ENCODE measurements at places on chromosomes 2 and 18. TPM values are rescaled to one million over a fixed set of nuclear protein-coding genes. Genes with fewer than 3 reads are reported as not detected.
A peak's percentile ranks its signal among the peaks of the same experiment; 100 is the strongest.

- peak; percentile 73 for DNase-seq
- peaks cover 2% of the 10 kb centered on the region for H3K4me1 ChIP-seq
- H3K36me3 ChIP-seq: no peaks in the 10 kb centered on the region
- H3K27ac ChIP-seq: peak overlapping the region; percentile 0
- H3K4me3 ChIP-seq: no peak overlapping the region
Observed at GRCh38 chr2:144137705-144138428, 382.1 kb downstream of the ZEB2 start.

DNA sequence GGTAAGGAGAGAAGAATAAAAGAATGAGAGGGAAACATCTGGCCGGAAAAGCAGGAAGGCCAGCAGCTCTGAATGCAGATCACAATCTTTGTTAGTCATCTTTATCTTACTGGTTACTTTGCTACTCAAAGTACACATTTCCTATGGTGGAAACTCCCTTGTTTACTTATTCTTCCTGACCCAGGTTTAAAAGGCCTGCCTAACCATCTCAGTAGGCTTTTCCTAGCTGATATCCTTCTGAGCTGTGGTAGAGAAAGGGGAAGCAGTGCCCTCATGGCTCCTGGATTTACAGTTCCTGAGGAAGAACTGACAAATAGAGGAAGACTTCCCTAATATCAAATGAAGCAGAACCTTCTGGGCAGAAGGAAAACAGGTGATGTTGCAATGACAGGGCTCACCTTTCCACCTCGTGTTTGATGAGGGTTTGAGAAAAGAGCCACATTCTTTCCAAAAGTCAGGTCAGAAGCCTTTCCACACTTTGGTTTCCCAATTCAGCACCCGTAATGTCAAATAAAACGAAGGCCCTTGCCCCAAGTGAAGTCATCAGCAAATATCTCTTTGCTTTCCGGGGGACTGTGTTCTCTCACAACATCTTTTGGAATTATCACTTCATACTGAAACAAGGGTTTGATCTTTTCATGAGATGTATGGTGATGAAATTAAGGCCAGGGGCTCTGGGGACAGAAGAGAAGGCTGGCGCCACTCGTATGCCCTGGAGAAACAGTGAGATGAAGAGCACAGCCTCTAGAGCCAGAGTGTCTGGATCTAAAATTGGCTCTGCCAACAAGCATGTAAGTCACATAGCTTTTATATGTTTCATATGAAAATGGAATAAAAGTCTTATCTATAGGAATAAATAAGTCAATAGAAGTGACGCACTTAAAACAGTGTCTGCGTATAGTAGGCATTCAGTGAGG is 26.7 kb upstream of the APOB start:
- H3K36me3 ChIP-seq: no peaks in the 10 kb centered on the region
- DNase-seq: no peak
- no peak overlapping the region for H3K27ac ChIP-seq
- no peak overlapping the region for H3K4me3 ChIP-seq
- H3K27me3 ChIP-seq: no peaks in the 10 kb centered on the region

DNA sequence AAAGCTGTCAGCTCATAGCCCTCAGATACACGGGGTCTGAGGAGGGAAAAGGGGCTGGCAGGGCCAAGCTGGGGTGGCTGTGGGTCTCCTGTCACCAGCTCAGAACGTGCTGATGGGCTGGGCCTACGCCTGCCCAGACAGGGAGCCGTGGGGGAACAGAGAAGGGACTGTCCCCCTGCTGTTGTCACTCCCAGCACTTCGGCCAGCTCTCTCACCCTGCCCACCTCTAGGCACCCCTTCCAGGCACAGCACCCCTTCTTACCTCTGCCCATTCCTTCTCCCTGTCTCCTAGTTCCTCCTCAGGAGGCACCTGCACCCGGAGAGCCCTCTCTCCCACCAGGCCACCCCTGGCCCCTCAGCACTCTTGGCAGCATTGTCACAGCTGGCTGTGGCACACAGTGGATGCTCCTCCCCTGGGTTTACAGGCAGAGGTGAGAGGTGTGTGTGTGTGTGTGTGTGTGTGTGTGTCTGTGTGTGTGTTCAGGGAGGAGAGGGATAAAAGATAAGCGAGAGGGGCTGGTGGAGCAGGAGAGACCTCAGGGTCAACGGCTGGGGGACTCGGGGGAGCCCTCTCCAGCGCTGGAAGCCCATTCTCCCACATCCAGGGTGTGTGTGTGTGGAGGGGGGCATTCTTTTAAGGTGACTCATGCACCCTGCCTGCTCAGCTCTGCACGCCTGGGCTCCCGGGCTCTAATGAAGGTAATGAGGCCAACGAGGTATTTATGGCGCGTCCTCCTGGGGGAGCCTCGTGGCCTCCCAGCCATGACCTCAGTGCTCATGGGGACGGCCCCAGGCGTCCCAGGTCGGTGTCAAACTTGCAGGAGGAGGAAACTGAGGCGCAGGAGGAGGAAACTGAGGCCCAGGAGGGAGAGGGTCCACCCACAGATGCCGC is 66.1 kb upstream of the SMAD7 start:
- no peaks in the 10 kb centered on the region for H3K36me3 ChIP-seq
- no peaks in the 10 kb centered on the region for H3K27me3 ChIP-seq
- H3K27ac ChIP-seq: no peak overlapping the region
- H3K4me3 ChIP-seq: no peak overlapping the region

The TRIM43 gene
- polyA plus RNA-seq: not detected

Measured in fibroblast of lung (primary cell).